ENCODE measurements at places on chromosomes 4 and X. TPM values are rescaled to one million over a fixed set of nuclear protein-coding genes. Genes with fewer than 3 reads are reported as not detected.

DNA sequence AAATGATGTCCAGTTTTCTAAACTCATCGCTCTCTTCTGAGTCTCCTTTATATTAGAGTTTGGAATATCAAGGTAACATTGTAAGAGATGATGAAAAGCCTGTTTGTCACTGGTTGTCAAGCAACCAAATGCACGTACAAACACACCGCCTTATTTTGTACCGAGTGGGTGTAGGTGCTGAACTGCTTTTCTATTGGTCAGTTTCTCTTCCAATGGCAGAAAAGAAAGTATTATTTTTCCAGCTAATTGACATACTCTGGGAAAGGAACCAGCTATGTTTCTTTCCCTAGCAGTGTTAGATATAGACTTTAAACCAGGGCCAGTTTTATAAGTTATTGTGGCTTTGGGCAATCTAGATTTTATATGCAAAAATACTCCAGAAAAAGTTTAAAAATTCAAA, 6.6 kb upstream of the PPM1K start:
- DNase-seq: no peak

DNA sequence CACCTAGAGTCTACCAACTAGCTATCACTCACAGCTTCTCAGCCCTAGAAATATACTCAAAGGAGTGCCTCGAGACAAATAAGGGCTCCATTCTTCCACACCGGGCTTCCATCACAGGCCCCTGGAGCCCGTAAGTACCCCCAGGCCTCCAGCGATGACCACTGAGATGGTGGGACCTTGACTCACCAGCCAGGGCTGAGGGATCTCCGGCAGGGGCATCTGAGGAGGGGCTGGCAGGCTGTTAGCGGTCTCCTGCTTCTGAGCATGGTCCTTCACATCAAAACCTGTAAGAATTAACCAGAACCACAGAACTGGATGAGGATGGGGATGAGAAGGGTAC, 71.3 kb downstream of the AFAP1 start:
- no peak for DNase-seq

DNA sequence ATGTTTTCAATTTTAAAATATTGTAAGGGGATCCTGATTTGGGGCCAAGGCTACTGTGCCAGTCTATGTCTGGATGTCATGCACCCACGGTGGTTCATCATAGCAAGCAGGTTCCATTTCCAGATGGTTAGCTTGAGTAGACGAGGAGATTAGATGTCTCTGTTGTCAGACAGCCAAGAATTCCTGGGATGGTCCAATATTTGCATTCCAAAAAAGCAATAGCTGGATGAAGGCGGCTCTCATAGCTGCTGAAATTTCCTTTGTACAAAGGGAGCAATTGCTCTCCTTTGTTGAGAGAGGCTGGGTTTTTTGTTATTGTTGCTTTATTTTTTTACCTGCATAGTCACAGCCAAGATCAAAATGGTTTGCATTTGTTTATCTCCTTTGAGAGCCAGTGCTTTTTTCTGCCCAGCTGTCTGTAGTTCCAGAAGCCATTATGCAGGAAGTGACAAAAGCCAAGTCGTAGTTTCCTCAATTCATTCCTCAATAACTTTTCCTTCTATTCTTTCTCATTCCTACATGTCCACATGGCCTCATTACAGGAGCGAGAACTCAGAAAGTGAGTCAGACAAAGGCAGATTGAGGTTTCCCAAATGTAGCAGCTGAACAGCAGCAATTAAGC, 107.9 kb downstream of the MMRN1 start:
- no peak for DNase-seq

DNA sequence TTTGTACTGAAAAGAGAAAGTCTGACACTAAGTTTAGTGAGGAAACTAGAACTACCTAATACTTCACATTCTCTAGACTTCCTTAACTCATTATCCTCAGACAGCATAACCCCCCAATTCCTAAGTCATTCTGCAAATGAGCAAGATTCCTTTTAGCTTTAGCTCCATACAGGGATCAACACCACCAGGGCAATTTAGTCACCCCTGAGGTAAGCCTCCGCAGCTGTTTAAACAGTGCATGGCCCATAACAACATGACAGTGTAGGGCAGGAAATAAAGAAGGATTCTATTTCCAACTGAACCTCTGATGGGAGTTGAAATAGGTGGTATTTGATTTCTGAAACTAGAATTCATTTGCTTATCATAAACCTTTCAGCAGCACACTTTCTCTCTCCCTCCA, 112.8 kb upstream of the DKK2 start:
- no peak for DNase-seq

DNA sequence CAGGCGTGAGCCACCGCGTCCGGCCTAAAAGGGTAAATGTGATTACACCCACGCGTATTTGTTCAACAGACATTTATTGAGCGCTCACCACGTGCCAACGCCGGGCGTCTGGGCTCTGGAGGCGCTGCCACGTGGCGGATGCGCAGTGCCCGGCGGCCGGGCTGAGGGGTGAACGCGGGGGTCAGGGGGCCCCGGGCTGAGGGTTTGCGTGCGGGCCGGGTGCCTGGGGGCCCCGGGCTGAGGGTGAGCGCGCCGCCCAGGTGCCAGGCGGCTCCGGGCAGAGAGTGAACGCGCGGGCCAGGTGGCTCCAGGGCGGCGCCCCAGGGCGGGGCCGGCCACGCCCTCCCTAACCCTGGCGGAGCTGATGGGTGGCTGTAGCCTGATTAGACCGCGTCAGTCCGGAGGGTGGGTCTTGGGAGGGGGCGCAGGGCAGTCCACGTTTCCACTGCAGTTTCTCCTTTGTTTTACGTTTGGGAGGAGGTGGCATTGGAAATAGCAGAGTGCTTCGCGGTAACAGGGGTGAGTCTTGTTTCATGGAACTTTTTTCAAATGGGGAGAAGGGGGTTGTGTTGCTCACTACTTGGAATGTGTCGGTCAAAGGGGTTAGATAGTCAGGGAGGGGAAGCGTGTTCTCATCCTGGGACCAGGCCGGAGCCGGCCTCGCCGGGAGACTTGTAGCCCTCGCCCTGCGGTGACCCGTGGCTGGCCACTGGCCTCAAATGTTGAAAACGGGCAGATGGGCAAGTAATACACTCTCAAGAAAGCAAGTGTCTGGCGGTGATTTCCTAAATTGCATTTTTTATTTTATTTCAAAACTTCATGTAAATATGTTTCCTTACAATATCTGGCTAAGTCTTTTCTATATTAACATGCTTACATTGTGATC, at the start of gene ZFP42:
ZFP42 (plus strand) TSS at position 450 of the 886 bp plus-strand sequence. CDS start 7,037 bp downstream, outside the sequence.
- no peak for DNase-seq

DNA sequence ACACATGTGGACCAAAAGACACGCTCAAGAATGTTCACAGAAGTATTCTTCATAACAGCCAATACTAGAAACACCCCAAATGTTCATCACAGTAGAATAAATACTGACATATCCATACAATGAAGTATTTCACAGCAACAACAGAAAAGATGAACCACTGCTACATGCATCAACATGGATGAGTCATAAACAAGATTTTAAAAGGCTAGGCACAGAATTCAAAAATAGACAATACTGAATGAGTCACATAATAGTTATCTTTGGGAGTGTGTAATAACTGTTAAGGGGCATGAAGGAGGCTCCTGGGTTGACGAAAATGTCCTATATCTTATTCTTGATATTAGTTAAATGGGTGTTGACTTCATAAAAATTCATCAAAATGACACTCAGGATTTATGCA, 43.5 kb downstream of the CLOCK start:
- no peak for DNase-seq

GRCh38 chr4:123966990-123967769, 570.6 kb downstream of the SPRY1 start:
- DNase-seq: no peak

DNA sequence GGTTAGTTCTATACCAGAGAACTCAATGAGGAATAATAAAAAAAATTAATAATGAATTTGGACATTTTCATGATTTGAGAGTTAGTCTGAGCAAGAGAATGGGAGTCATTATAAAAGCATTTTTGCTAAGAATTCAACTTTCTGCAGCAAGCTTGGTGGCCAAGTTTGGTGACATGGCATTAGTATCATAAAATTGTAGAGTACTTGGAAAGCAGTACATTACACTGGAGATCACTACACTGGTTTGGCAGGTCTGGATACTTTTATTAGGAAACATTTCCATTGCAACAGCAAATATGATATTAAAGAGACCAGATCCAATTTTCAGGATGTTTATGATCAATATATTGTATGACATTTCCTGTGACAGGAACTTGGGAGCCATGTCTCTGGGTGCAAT, 249.1 kb upstream of the INTU start:
- no peak for DNase-seq

DNA sequence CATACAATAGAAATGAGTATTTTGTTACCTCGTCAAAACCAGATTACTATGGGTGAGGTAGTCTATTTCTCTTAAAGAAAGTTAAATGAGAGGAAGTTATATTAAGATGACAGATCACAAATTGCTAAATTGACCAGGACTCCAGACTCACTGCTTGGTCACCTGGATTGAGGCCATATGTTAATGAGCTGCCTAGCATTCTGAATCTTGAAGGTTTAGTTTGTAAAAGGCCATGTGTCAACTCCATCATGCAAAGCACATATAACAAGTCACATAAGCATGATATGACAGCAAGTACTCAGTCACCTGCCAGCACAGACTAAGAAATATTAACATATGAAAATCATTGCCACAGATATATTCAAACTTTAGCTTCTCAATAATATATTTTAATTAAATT, 72.6 kb downstream of the EPHA5 start:
- DNase-seq: no peak

- no peak for DNase-seq
These were observed 97.0 kb upstream of the STIM2 start for GRCh38 chr4:26763648-26764047.

DNA sequence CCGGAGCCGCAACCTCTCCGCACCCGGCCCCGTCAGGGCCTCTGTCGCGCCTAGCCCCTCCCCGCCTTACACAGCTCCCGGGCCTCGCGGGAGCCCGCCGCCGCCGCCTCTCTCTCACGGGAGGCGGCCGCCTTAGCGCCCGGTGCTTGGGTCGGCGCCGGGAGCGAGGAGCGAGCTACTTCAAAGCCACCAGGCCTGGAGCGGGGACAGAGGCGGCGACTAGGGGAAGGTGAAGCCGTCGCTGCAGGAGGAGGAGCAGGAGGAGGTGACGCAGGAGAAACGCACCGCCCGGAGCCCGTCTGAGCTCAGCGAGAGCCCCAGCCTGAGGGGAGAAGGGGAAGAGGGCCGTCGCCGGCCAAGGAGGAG, 250 bp downstream of the USP9X start:
- DNase-seq: no peak

- DNase-seq: no peak
These were observed 653 bp downstream of the HHIP start for GRCh38 chr4:144646523-144647094.

- DNase-seq: no peak
These were observed 81.9 kb upstream of the QRFPR start for GRCh38 chr4:121462660-121463261.

- no peak for DNase-seq
These were observed 174.3 kb upstream of the SFRP2 start for GRCh38 chr4:153963216-153963615.

DNA sequence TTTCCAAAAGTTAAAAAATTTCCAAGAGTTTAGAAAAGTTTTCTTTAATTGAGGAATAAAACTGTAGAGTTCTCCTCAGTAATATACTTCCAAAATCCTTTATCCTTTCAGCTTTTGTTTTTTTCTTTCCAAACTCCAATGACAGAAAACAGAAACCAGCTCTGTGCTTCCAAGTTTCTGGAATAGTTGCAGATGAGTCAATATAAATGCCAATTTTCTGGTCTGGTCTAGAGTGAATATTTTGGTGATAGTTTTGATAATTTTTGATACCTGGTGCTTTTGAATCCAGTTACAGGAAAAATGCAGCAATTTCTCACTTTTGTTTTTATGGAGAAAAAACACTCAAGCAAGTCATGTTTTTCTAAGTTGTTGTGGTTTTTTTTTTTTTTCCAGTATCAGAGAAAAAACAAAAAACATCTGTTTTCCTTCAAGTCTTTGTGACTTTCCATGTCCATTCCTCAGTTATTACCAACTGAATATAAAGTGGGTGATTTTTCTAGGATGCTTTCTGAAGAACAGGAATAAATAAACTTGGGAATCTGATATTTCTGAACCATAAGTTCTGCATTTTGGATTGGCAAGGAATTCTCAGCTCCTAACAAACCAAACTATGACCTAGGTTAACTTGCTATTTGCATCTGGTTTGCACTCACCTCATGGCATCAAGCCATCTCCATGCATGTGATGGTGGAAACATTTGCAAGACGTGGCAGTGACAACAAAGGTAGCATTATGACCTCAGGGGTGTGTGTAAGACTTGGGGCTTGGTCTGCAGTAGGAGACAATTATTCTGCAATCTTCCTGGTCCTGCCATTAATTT, 139.1 kb downstream of the VEGFC start:
- DNase-seq: no peak

DNA sequence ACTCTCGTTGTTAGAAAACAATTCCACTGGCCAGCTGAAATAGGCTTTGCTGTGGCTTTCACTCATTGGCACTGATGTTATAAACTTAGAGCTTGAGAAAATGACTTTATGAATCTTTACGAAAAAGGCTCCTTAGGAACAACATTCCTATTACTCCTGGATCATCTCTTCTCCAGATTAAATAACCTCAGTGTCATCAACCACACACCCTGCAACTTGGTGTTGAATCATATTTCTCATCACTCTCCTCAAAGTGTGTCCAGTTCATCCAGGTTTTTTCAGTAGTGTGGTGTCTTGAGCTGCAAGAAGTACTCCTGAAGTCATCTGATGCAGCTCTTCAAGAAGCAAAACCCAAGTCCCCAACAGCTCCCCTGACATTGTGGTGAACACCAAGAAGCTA, 28.1 kb upstream of the ANOS1 start:
- DNase-seq: no peak

GRCh38 chr4:87938746-87939145, 36.8 kb upstream of the SPP1 start:
- DNase-seq: no peak

- no peak for DNase-seq
These were observed 280.0 kb upstream of the RASGEF1B start for GRCh38 chr4:81751531-81752289.

DNA sequence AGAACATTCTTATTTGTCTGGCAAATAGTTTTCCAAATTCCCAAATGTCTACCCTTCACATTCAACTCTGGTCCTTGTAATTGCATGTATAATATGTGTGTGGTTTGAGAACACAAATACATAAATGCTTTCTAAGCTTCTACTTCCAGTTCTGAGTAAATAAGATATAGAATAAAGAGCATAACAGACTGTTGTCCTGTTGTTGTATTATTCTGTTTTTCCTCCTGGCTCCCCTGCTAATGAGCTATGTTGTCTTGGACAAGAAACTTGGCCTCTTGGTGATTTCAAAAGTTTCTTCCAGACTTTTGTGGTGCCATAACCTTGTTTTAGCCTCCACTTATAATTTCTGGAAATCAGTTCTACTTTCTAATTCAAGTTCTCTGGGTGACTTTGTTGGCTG, 75.3 kb upstream of the USP38 start:
- no peak for DNase-seq

GRCh38 chr4:153028535-153028934, 92.4 kb downstream of the FHDC1 start:
- DNase-seq: no peak

- no peak for DNase-seq
These were observed 5.5 kb downstream of the RPS6KA6 start for GRCh38 chrX:84182516-84182915.

SMIM9 gene
- not detected for total RNA-seq

RAB41 gene
- total RNA-seq: not detected

SPANXA1 gene
- total RNA-seq: not detected

RHOXF2B gene
- not detected for total RNA-seq

CYTL1 gene
- total RNA-seq: not detected

DDX60 gene
- 9.7 TPM for total RNA-seq

PABPC4L gene
- not detected for total RNA-seq

TEX13B gene
- not detected for total RNA-seq

YY2 gene
- 1.1 TPM for total RNA-seq

FGFR3 gene
- 0.33 TPM for total RNA-seq

WDR45 gene
- total RNA-seq: 19.7 TPM

EGF gene
- total RNA-seq: 0.23 TPM
